NCI-H524 treated with DMSO at 0.1 percent for 48 hours (cell line): ENCODE measurements at places on chromosomes 2 and 18.

- no peak for DNase-seq
Measured at GRCh38 chr2:22788749-22789327, 596.1 kb upstream of the KLHL29 start.

- peak; percentile 36 for DNase-seq
Measured at GRCh38 chr2:29196792-29197788, 81.9 kb downstream of the CLIP4 start.

- DNase-seq = no peak
Measured at GRCh38 chr18:37254236-37254754, 311.3 kb downstream of the CELF4 start.

- DNase-seq = no peak
Measured at GRCh38 chr2:148031152-148031551, 10.3 kb downstream of the MBD5 start.

- no peak for DNase-seq
Measured at GRCh38 chr2:17190527-17190926, 327.7 kb downstream of the RAD51AP2 start.

- no peak for DNase-seq
Measured at GRCh38 chr2:10584242-10584753, 105.5 kb downstream of the NOL10 start.

GRCh38 chr2:19800796-19801195 lies 101.0 kb downstream of the TTC32 start:
- no peak for DNase-seq

- DNase-seq = peak; percentile 6
Measured at GRCh38 chr2:177325554-177325953, 61.0 kb upstream of the NFE2L2 start.

DNA sequence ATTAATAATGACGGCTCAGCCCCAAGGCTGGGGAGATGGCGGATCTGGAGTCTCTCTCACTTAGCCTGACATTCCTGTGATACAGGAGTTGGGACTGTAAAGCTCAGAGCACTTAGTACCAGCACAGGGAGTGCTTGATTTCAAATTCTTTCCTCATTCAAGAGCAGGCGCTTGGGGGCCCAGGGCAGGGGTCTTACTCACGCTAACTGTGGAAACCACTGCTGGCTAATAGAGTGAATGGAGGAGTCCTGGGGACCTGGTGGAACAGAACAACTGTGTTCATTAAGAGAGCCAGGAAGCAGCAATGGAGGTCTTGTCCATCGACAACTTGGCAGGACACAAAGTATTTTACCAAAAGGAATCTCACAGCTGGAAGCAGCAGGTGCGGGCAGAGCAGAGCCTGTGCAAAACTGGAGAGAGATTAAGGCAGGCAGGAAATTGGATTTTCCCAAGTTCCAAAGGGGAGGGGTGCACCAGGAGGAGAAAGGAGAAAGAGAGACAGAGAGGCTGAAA lies 358.9 kb downstream of the TNS1 start:
- DNase-seq = peak; percentile 26

DNA sequence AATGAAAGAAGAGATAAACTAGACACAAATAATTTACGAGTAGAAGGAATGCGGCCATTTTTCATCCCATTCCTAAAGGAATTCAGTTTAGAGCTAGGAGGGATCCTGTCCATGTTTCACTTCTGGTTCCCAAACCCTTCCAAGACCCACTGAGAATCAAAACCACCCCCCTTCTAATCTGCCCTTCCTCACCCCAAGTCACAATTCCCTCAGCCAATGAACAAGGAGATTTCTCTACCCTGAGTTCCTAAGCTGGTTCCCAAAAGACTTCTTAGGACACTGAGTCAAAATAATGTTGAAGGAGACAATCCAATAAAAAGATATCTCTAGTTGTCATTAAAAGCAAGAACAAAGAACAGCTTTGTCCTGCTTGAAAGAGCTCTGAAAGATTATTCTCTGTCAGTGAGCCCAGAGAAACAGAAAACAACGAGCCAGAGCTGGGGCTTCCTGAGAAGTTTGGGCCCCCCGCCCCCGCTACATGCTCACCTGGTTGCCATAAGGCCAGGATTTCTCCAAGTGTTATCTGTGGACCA lies 45.7 kb downstream of the STK39 start:
- DNase-seq = no peak

GRCh38 chr18:56891870-56892269 lies 240.7 kb downstream of the WDR7 start:
- DNase-seq = no peak

GRCh38 chr2:239399433-239399920 lies 1.3 kb downstream of the HDAC4 start:
- no peak for DNase-seq

DNA sequence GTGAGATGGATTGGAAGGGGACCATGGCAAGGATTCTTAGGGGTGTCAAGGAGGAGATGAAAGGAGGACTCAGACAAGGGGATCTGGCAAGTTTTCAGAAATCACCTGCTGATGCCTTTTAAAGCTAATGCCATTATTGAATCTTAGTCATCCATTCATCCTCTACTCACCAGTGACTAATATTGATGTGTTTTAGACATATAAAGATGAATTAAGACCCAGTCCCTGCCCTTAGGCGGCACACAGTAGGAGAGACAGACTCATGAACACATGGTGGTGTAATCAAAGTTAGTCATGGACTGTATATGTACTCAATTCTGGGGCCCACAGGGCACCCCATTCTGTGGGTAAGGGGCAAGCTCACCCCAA lies 56.5 kb upstream of the ATL2 start:
- no peak for DNase-seq

GRCh38 chr18:51132256-51132935 lies 65.1 kb downstream of the MEX3C start:
- DNase-seq = no peak

DNA sequence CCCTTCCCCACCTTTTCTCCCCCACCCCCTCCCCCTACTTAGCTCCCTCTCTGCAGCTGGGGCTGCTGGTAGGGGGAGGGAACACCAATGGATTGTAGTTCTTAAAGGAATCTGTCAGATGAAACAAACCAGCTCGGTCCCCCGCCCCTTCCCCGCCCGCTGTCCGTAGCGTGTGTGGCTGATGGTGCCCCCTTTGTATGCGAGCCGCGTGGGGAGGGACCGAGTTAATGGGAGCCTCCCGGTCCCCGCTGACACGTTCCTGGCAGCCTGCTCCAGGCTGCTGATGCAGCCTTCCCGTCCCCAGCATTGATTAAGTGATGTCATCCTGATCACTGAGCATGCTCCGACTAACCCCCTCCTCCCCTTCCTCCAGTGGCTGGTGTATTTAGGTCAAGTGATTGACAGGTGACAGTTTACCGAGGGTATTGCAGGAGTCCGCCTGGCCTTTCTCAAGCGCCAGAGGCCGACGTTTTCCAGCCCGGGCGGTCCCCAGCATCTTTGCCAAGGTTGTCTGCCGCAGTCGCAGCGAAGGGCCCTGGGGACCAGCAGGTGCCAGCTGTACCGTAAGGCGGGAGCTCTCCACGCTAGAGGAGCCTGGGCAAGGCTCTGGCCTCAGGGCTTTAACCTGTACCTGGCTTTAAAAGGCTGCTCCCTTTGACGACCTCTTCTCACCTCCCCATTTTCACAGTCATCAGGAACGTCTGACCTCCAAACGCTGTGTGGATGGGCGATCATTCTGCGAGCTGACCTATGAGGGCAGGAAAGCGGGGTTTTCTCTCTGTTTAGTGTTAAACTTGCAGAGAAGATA lies 1.8 kb downstream of the KIF5C start:
- DNase-seq = peak; percentile 30

DNA sequence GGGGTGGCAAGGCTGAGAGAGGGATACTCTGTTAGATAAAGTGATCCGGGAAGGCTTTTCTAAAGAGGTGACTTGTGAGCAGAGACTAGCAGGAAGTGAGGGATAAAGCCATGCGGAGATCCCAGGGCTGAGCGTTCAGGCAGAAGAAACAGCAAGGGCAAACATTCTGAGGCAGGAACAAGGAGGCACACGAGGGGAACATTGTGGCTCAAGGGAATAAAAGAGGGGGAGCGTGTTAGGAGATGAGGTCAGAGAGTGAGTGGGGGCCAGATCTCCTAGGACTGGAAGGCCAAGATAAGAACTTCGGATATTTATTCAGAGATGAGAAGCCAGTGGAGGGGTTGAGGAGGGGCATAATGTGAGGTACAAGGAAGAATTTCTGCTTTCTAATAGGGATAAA lies 67.1 kb downstream of the ACTR2 start:
- DNase-seq = no peak

- no peak for DNase-seq
Measured at GRCh38 chr2:11527001-11527400, 6.8 kb upstream of the GREB1 start.

- no peak for DNase-seq
Measured at GRCh38 chr2:233892793-233893192, 24.4 kb upstream of the TRPM8 start.

- DNase-seq = peak; percentile 3
Measured at GRCh38 chr2:58594175-58594574, 353.1 kb upstream of the FANCL start.

GRCh38 chr2:47697000-47697601 lies 85.8 kb upstream of the MSH6 start:
- DNase-seq = no peak
